ENCODE measurements at places on chromosomes 5 and 9. TPM values are rescaled to one million over a fixed set of nuclear protein-coding genes. Genes with fewer than 3 reads are reported as not detected.

DNA sequence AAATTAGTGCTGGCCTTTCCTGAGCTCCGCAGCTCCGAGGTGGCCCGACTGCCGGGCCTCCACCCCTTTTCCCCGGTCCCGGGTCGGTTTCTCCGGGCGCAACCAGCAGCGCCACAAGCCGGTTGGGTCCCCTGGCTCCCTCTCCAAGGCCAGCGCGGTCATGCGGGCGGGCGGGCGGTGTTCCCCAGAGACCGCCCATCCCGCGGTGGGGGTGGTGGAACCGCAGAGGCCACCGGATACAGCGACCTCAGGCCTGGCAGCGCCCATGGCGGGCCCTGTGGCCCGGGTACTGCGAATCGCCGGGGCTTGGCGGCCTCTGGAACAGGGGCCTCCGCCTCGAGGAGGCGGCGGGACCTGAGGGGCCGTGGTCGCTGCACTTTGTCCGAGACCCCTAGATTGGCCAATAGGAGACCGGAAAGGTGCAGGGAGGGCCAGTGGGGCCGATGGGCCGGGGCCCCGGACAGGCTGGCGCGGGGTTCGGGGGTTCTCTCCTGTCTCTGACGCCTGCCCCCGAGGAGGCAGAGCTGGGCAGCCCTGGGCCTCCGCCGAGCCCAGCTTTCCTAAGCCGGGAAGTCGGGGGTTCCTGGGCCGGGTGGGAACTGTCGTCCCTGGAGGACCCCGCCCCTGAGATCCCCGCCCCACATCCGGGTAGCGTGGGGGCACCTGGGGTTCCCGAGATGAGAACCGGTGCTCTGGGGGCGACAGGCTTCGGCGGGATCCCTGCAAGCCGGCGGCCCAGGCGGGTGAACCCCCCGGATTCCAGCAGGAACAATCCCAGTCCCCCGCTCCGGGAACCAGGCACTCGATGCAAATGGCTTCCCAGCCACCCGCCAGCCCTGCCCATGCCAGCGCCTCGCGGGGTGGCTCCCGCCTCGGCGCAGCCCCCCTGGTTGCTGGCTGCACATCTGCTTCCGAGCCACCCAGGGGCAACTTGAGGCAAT lies 293.9 kb downstream of the ZSWIM6 start:
- DNase-seq = no peak
- H3K27ac ChIP-seq = no peak overlapping the region
- H3K36me3 ChIP-seq = no peaks in the 10 kb centered on the region
- H3K4me1 ChIP-seq = peaks cover 11% of the 10 kb centered on the region
- H3K27me3 ChIP-seq = peaks cover 4% of the 10 kb centered on the region

The FSD1L gene
- 6.2 TPM for total RNA-seq

The SMIM32 gene
- not detected for total RNA-seq

The FCN1 gene
- total RNA-seq = not detected

The GPX3 gene
- total RNA-seq = 1.3 TPM

Data from osteocyte (in vitro differentiated cells).